ENCODE measurements at places on chromosomes 11 and 22.

- no peak for DNase-seq
These were observed 68.0 kb upstream of the KCNQ1OT1 start for GRCh38 chr11:2767801-2768200.

DNA sequence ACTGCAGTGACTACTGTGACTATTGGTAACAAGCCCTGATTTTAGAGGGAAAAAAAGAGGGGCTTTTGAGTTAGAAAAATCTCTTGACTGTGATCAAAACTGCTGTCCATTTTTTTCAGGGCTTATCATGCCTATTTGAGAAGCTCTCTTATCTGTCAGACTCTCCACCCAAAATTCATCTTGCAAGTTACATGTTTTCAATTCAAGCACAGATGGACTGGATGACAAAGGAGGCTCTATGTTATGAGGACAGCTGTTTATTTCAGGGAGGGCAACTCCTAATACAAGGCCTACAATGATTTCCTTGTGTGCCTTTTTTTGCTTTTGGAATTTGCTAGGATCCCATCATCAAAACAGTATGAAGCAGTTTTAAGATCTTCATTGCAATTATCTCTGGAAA lies 35.2 kb upstream of the USP47 start:
- no peak for DNase-seq

DNA sequence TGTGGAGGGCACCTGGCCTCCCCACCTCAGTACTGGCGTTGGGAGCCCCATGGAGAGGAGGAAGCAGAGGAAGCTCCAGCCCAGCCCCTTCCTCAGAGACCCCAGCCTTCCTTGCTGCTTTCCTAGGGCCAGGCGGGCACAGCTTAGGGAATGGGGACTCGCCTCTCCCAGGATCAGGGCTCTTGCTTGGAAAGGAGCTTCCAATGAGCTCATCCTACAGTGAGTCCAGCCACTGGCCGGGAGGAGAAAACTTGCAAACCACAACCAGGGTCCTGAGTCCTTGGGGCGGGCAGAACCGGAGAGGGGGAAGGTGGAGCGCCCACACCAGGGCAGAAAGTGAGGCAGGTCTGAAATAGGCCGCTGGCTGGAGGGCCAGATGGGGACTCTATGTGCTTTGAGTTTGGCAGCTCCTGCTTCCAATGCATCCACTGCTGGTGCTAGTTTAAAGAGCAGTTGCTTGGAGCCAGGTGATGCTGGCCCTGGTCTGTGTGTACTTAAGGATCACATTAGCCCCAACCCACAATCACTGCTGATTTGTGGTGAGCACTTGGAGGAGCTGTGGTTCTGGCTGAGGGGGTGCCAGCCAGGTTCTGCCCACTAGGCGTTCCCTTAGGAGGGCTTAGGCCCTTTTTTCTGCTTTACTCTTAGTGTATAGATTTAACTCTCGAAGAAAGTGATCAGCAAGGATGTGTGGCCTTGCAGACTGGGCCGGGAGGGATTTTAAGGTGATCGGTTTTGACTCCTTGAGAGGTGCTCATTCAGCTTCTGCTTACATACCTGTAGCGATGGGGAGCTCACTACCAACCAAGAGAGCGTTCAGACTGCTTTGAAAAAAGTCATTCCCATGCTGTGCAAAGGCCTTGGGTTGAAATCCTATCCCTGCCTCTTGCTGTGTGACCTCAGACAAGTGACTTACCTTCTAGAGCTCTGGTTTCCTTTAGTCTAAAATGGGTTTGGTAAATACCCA lies 81.9 kb downstream of the TP53I11 start:
- DNase-seq: no peak

DNA sequence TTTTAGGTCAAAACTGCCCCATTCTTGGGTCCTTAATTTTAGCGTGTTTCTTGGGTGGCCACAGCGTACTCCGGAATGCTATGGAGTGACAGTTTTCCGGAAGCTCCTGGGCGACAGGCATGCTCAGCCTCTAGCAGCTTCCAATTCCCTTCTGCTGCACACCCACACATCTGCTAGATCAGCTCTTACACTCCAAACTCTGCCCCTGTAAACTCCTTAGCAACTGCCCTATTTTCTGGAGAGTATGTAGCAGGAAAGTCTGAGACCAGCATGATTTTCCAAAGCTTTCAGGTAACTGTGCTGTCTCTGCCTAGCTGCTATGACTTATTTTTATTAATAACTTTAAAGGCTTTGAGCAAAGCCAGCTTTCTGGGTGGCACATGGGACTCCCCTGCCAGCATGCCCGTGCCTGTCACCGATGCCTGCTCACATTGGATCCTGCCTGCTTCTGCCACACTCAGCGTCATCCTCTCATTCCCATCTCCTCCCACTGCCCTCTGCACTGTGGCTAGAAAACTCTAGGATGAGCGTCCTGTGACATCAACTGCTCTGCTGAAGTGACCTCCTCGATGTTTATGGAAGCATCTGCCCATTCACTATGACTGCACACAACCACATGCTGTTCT lies 17.3 kb downstream of the TOLLIP start:
- DNase-seq: no peak

All from activated T-cell treated with anti-CD3 and anti-CD28 coated beads, Interleukin-2, amount 50 U/mL, for 4 hours (primary cell).